ENCODE measurements at places on chromosomes 7 and 10.

GRCh38 chr10:3452173-3452626 is 279.6 kb upstream of the PITRM1 start:
- DNase-seq, result no peak

GRCh38 chr10:130799532-130799931 is 512.0 kb downstream of the TCERG1L start:
- no peak for DNase-seq

GRCh38 chr10:112279433-112279832 is 3.8 kb upstream of the TECTB start:
- no peak for DNase-seq

GRCh38 chr10:69092959-69093850 is 5.3 kb downstream of the SRGN start:
- DNase-seq, result peak; percentile 39

- DNase-seq, result no peak
Measured at GRCh38 chr10:77879065-77879464, 47.5 kb downstream of the DLG5 start.

All from epithelial cell of prostate (primary cell).